Thoracic aorta (tissue), 2 donors: ENCODE measurements at places on chromosomes 16 and 17. TPM values are rescaled to one million over a fixed set of nuclear protein-coding genes. Genes with fewer than 3 reads are reported as not detected.

EFCAB5 gene
- total RNA-seq = not detected

RNF227 gene
- total RNA-seq = 3.3 TPM

GFAP gene
- total RNA-seq = 14.6 TPM

UMOD gene
- not detected for total RNA-seq
